K562 (cell line): ENCODE measurements at places on chromosomes 12 and 14. TPM values are rescaled to one million over a fixed set of nuclear protein-coding genes. Genes with fewer than 3 reads are reported as not detected.
A peak's percentile ranks its signal among the peaks of the same experiment; 100 is the strongest.

GRCh38 chr14:32368107-32368506, 39.0 kb downstream of the AKAP6 start:
- no peak for DNase-seq
- no peak overlapping the region for H3K4me3 ChIP-seq
- H3K4me1 ChIP-seq, result peaks cover 5% of the 10 kb centered on the region; the same call in 1 of the 3 replicates

GRCh38 chr12:16112612-16113560, 164.6 kb downstream of the SLC15A5 start:
- H3K4me3 ChIP-seq, result no peak overlapping the region
- H3K27ac ChIP-seq, result no peak overlapping the region
- no peaks in the 10 kb centered on the region for H3K36me3 ChIP-seq
- no peaks in the 10 kb centered on the region for H3K4me1 ChIP-seq
- no peak for DNase-seq
- H3K27me3 ChIP-seq, result no peaks in the 10 kb centered on the region

- no peak for DNase-seq
- peaks cover 56% of the 10 kb centered on the region; the same call in 2 of the 3 replicates for H3K36me3 ChIP-seq
- H3K27me3 ChIP-seq, result no peaks in the 10 kb centered on the region
- no peak overlapping the region for H3K27ac ChIP-seq
- H3K4me3 ChIP-seq, result no peak overlapping the region
Observed at GRCh38 chr14:24190416-24190815, 1.8 kb upstream of the IPO4 start.

DNA sequence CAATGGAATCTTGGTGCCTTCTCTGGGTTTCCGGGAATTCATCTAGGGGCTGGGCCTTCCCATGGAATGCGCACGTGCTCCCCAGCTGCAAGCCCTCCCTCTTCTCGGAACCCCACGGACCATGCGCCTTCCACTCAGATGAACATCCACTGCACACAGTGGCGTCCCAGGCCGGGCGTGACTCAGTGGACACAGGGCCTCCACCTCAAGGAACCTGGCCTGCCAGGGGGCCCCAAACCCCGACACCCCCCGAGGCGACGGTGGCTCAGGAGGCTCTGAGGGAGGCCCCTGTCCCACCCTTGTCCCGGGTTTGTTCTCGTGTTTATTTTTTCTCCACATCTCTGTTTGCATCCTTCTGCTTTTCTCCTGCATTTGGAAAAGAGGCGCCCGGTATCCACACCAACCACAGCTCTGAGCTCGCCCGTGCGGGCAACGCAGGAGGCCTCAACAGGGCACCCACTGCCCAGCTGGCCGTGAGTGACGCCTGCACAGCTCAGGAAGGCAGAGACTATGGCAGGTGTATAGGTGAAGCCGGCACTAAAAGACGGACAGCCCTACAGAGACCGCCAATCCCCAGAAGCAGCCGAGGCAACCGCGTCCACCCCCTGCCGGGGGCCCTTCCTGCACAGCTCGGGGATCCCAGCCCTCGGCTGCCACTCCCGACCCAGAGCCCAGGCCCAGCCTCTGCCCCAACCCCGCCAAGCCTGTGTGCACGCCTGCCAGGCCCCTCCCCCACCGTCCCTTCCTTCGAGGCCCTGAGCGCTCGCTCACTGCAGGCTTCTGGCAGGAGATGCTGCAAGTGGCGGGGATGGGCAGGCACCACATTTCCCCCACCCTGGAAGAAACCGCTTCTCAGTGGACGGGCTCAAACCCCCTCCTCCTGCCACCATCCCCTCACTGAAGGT, 23.8 kb upstream of the GALNT9 start:
- H3K4me1 ChIP-seq, result peaks cover 5% of the 10 kb centered on the region; the same call in 1 of the 2 replicates
- no peak overlapping the region for H3K27ac ChIP-seq
- peaks cover 73% of the 10 kb centered on the region for H3K27me3 ChIP-seq

- no peaks in the 10 kb centered on the region for H3K36me3 ChIP-seq
- no peaks in the 10 kb centered on the region for H3K27me3 ChIP-seq
- no peak overlapping the region for H3K27ac ChIP-seq
- DNase-seq, result peak; percentile 12
- H3K4me3 ChIP-seq, result no peak overlapping the region
- H3K4me1 ChIP-seq, result peaks cover 4% of the 10 kb centered on the region; the same call in 1 of the 3 replicates
Observed at GRCh38 chr14:58712357-58712756, 74.6 kb downstream of the DACT1 start.

- no peak overlapping the region for H3K4me3 ChIP-seq
- no peak overlapping the region for H3K27ac ChIP-seq
- no peak for DNase-seq
- no peaks in the 10 kb centered on the region for H3K36me3 ChIP-seq
- peaks cover 5% of the 10 kb centered on the region; the same call in 2 of the 3 replicates for H3K4me1 ChIP-seq
Observed at GRCh38 chr14:31965071-31965734, 111.9 kb upstream of the ARHGAP5 start.

DNA sequence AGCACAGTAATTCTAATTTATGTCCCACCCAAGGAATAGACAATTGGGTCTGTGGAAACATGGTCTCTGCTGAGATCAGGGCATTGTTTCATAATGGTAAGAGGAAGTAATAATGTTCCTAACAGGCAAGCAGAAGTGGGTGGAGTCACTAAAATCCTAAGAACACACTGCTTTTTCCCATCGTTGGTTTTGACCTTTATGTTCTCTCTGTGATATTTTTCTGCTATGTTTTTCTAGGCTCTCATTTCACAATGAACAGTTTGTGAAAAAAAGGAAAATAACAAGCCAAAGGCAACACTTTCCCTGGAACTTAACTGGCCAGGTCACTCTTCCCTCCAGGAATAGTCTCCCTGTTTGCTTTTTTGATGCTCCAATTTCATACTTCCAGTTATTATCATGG, 80.6 kb upstream of the OVCH1 start:
- no peaks in the 10 kb centered on the region for H3K27me3 ChIP-seq
- no peaks in the 10 kb centered on the region for H3K4me1 ChIP-seq
- no peaks in the 10 kb centered on the region for H3K36me3 ChIP-seq
- no peak overlapping the region for H3K27ac ChIP-seq
- no peak overlapping the region for H3K4me3 ChIP-seq
- no peak for DNase-seq

- H3K27ac ChIP-seq, result no peak overlapping the region
- no peak for DNase-seq
- no peaks in the 10 kb centered on the region for H3K36me3 ChIP-seq
- no peaks in the 10 kb centered on the region for H3K4me1 ChIP-seq
Observed at GRCh38 chr12:90572778-90573177, 382.2 kb downstream of the CCER1 start.

The APOF gene
- total RNA-seq, result 0.09 TPM in 1 of 2 replicates, not detected in the other

The USP30 gene
- 7.0 and 9.8 TPM in 2 replicates for total RNA-seq

The CCDC184 gene
- 0.09 and 0.18 TPM in 2 replicates for total RNA-seq

The ADAM21 gene
- not detected in 2 replicates for total RNA-seq
